MM.1S (cell line): ENCODE measurements at places on chromosomes 3 and 15.

- no peak for DNase-seq
Measured at GRCh38 chr3:15492847-15493360, 28.6 kb downstream of the COLQ start.

DNA sequence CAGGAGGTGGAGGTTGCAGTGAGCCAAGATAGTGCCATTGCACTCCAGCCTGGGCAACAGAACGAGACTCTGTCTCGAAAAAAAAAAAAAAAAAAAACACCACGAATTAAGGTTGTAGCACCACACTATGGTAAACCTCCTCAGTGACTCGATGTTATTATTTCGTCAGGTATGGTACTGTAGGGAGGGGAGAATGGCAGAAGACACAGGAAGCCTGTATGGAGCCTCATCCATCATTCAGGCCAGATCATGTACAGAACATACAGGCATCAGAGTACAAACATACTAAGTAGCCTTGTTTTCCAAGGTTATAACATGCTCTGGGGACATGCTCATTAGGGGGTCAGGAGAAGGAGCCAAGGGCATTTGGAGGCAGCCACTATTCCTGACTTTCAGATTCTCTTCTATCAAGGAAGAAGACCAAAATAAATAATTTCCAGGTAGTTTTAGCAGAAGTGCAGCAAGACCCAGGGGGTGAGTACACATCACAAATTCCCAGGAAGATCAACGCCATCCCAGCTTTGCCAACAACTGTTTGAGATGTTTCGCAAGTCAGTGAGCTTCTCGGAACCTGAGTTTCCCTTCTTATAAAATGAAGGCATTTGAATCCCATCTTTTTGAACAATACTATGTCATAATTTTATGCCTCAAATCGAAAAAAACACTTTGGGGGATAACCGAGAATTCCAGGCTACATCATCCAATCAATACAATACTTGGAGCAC lies 79.8 kb downstream of the FOXP1 start:
- no peak for DNase-seq

GRCh38 chr15:77895742-77896141 lies 181.8 kb downstream of the TBC1D2B start:
- no peak for DNase-seq

DNA sequence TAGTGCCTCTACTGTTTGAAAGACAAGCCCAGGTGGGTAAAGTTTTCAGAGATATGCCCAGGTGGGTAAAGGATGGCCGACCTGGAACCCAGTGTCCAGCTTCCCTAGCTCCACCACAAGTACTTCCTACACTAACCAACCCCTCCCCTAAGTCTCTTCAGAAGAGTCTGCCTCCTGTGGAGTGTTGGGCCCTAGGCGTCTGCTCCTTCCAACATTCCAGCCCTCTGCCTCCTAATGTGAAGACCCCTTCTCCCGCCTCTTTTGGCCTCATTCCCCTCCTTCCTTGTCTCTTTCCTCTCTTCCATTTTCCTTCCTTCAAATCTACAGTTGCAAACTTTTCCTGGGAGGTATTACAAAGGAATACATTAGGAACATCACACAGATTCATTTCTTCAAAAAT lies 38.6 kb downstream of the CNTN3 start:
- DNase-seq, result no peak

DNA sequence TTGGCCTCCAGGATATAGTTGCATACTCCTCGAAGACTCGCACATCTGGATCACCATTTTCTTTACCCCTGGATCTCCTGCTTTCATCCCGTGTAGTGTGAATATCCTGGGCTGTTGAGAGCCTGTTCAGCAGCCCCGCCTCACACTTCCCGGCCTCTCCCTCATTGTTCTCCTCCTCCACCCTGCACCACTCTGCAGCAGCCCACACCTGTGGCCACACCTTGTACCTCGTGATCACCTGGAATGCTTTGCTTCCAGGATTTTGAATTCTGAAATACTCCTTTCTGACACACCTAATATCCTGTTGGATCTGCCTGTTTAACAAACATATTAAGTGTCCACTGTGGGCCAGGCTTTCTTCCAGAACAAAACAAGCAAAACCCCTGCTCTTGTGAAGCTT lies 14.4 kb downstream of the ABHD17C start:
- DNase-seq, result no peak

DNA sequence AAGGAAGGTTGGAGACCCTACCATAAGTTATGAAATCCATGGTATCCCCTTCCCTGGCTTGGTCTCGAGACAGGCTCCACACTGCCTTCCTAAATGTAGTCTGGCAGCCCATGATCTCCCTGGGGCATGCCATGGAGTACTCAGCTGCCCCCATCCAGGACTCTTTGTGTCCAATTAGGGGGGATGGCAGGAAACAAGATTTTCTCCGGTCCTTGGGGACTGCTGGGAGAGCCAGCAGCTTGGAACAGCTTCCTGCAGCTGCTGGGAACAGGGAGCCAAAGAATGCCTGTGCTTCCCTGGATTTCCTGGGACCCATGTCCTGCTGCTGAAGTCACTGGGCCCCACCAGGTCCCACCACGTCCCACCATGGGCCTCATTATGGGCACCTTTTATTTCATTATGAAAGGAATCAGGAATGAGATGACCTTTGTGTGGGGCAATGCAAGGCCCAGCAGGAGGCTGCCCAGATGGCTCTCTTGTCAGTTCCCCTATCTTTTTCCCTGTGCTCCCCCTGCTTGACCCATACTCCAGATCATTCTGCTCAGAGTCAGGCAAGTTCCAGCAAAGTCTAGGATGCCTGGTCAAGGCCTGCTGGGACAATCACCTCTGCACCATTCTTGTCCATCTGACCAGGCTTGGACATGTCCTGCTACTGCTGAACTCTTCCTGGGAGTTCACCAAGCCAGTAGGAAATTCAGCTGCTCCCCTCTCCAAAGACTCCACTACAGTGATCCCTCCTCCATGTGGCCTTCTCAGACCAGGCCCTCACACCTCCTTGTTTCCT lies 15.0 kb upstream of the DAG1 start:
- no peak for DNase-seq

GRCh38 chr3:170809007-170809974 lies 60.7 kb downstream of the RPL22L1 start:
- peak; percentile 37 for DNase-seq

DNA sequence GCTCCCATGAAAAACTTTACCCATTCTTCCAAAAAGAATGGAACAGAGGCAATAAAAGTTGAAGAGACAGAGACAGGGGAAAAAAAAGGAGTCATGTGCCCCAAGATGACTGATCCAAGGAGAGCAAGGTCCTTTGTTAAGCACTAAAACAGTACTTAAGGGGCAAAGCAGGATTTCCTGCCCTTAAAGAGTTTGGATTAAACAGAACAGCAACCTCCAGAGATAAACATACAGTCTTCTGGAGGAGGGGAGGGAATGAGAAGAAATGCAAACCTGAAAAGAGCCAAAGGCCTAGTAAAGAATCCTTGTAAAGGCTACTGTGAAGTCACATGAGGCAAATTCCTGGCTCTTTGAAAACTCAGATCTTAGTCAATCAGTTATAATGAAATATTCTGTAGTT lies 38.2 kb downstream of the SHQ1 start:
- no peak for DNase-seq

GRCh38 chr15:29712149-29712885 lies 110.0 kb downstream of the TJP1 start:
- no peak for DNase-seq

DNA sequence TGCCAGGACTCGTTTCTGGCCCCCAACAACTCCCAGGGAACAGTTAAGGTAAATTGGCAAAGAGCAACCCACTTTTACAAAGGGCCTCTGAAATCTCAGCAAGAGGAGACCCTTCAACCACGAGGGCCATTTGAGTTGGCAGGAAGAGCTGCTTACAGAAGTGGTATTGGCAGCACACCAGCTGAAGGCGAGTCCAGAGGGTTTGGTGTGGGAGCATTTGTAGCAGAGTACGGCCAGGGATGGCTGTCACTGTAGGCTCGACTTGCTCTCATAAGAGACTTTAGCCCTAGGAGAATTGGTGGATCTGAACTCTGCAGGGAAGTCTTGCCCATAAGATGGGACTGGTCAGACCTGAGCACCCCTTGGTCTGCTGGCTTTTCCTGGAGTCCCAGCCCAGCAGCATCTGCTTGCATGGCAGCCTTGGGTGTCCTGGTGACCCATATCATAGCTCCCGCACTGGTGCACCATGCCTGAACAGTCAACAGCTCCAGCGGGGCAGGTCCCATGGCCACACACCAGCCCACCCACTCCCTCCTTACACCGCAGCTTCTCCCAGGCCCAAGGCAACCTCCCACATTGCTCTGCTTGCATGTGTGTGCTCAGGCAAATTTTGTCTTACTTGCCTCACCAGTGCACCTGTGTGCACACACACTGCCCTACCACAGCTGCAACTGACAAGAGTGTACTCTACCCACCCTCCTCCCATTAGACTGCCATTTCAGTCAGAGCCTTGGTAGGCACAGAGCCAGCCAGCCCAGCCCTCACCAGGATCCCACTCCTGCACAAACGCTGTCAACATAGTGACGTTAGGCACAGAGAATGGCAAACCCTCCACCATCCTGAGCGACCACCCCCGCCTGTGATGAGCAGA lies 861.6 kb upstream of the DPPA4 start:
- no peak for DNase-seq

DNA sequence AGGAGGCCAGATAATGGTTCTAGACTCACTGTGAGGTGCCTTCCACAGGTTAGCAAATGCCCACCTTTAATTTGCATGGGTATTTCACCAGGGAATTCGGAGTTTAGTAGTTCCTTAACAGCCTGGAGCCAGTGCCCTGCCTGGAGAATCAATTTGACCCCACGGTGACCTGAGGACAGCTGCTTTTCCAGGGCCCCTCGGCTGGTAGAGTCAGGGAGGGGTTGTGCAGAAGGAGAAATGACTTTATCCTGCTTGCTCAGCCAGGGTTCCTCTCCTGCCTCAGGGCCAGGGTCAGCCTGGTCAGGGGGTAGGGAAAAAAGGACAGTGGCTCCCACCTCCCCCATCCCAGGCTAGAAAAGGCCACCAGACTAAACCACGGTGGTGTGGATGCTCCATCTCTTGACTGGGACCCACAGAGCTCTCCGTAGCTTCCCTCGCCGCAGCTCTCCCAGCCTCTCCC lies 12.0 kb downstream of the DLL4 start:
- no peak for DNase-seq

DNA sequence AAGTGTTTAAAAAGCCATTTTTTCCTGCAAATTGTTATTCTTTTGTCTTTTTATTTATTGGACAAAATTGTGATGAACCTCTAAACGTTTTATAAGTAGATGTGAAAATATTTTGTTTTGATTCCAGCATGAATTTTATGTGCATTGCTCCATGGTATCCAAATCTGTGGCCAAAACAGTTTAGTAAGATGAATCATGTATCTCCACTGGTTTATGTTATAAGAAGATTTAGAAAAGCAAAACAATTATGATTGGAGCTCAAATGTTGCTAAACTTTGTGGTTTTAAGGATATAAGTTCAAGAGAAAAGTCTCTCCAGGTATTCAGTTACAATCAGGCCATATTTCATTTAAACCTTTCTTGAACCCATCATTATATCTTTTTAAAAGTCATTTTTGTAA lies 80.9 kb downstream of the NECTIN3 start:
- no peak for DNase-seq

DNA sequence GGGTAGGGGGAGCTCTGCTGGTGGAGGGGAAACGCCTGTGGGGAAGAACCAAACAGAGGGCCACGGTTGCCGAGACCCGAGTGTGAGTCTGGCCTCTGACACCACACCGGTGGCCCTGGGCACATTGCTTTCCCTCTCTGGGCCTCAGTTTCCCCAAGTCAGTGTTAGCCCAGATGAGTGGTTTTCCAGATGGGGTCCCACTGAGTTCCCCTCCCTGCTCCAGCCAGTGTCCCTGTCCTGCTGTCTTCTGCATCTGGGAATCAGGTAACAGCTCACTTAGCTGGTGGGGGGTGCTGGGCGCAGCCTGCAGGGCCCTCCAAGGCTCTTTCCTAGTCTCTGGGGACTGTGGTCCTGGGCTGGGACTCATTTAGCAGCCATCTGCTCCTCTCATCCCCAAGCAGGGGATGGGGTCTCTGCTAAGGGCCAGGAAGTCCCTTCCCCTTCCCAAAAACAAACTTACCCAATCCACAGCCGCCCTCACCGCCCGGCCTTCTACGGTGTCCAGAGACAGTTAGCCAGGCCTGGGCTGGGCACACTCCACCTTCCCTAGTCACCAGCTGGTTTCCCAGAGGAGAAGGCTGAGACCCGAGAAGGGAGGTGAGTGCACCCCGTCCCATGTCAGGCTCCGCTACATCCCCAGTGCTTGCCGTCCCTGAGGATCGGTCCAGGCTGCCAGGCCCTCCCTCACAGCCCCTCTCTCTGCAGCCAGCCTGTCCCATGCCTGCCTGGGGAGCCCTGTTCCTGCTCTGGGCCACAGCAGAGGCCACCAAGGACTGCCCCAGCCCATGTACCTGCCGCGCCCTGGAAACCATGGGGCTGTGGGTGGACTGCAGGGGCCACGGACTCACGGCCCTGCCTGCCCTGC lies 676 bp downstream of the GP9 start:
- no peak for DNase-seq

GRCh38 chr15:100055821-100056220 lies 286.0 kb downstream of the ADAMTS17 start:
- DNase-seq, result no peak

DNA sequence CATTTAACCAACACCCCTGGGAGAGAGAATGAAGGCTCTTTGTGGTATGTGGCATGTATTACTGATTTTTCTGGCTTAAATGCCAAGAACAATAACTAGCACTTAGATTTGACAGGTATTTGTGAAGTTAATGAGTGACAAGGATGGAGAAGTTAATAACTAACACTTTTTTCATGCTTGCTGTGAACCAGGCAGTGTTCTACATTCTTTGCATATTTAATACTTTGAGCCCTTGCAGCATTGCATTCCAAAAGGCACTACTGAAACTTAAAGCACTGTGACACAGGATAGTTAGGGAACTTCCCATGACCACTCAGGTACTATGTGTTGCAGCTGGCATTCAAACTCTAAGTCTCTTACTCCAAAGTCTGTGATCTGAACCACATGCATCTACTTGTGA lies 650.6 kb downstream of the ZPLD1 start:
- peak; percentile 30 for DNase-seq

DNA sequence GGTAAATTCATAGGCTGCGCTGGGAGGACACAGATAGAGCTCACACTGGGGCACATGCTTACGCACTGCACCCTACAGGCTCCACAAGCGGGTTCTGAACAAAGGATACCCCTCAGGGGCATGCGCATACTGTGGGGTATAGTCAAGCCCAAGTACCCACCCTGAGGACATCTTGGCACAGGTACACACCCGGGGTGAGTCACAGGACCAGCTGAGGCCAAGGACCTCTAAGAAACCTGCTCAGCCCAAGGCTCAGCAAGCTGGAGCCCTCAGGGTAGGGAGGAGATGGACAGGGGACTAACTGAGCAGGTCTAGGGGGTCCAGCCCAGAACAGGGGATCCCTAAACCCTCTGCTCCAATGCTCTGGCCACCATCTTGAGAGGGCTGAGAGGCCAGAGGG lies 3.3 kb downstream of the SHISA5 start:
- DNase-seq, result no peak
